ENCODE measurements at places on chromosomes 3 and 15.

DNA sequence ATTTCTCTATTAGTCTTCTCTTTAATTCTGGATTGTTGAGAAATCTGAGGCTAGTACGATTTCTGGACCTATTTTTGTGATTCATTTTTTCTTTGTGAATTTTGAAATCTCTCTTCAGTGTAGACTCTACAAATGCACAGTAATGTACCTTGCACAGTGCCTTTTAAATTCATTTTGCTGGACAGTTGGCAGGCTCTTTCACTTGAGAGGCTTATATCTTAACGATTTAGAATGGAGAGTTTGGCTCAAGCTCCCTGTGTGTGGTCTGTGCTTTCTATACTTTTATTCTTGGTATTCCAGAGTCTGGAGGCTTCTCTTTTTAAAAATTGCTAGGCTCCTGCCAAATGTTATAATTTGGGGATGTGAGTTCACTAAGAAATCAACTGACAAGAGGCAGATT, 8.8 kb downstream of the CRYBG3 start:
- DNase-seq = no peak

- no peak for DNase-seq
Measured at GRCh38 chr3:182802413-182803390, 9.4 kb downstream of the ATP11B start.

DNA sequence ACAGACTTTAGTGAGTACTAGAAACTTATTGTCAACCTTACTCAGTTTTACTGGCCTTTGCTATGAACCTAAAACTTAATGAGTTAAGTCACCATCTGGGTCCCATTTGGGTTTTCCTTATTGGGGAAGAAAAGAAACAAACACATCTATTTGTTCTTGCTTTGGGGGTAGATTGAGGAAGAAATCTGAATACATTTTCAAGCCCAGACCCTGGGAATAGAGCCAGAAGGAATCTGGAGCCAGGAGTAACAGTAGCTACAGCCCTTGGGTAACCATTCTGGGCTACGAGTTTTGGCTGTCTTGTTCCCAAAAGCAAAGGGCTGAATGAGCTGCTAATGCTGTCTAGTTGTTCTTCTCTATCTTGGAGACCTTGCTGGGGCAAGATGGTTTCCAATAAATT, 16.5 kb downstream of the SLC12A1 start:
- DNase-seq = no peak

- no peak for DNase-seq
Measured at GRCh38 chr3:65024148-65024547, 336.3 kb upstream of the ADAMTS9 start.

DNA sequence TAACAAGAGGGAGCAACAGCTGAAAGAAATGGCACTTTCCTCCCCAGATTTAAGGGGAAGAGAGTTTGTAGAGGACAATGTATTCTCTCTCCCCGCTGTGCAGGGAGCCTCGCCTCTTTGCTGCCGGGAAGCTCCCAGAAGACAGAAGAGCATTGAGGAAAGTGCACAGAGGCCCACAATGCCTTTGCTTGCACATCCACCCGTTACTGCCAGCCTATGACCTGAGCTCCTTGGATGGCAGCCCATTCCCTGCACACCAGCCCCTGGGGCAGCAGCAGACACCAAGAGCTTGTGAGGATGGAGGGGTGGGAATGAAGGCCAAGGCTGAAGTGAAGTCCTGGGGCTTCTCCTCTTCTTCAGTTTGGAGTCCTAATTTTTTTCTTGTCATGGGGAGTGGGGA, 67.0 kb downstream of the CLDN11 start:
- DNase-seq = no peak

DNA sequence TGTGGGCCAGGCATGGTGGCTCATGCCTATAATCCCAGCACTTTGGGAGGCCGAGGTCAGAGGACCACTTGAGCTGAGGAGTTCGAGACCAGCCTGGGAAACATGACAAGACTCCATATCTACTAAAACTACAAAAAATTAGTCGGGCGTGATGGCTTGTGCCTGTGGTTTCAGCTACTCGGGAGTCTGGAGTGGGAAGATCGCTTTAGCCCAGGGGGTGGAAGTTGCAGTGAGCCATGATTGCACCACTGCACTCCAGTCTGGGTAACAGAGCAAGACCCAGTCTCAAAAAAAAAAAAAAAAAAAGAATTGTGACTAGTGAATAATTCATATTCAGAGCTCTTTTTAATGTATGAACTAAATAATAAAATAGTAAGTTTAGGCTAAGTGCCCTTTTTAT, 87.8 kb upstream of the TSEN2 start:
- DNase-seq = no peak

- no peak for DNase-seq
Measured at GRCh38 chr3:54426381-54426780, 304.0 kb downstream of the CACNA2D3 start.

DNA sequence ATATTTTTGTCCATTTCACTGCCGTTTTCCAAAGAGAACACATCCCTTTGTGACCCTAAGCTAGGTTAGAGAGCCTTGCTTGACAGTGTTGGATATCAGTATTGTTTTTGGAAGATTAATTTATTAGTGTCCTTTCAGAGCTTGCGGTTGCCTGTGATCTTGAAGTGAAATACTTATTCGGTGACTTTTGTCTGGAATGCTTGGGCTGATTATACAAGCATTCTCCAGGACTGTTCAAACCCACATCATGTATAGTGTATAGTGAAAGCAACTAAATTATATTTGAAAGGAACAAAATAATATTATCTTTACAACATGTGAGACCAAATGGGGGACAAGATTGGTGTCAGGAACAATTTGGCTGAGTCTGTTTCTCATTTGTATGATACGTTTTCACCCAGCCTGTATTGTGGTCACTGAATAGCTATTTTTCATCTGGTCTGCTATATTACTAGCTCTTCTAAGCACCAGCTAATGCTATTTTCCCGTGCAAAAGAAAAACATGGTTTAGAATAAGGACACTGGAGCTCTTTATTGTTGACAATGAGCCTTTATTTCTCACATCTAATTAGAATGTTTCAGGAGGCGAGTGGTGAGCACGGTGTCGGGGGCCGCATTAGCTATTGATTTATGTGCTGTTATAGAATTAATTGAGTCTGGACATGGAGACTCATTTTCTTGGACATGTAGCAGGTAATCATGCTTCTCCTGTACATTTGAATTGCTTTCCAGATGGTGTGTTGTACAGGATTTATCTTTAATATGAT, 158.1 kb downstream of the APBA2 start:
- DNase-seq = no peak

DNA sequence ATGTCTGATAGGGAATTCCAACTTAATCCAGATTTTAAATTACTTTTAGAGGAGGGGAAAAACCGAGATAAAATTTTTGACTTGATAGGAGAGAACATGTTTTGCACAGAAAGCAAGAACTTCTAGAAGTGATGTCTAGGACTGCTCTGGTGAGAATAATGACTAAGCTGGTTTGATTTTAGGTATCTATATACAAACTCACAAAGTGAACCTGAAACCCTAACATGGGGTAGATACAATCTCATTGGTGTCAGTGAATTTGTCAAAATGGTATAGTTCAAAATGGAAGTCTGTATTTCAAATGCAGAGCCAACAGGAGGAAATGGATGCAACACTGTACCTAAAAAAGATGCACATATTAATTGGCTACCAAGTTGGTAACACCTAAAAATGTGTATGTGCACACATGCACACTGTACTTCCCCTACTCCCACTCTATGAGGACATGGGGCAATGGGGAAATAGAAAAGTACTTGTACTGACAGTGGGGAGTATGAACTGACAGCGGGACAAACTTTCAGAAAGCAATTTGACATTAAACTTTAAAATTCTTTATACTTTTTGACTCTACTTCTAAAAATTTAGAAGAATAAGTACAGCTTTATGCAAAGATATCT, 53.0 kb downstream of the NR1I2 start:
- DNase-seq = no peak

GRCh38 chr3:39144095-39144747, 9.2 kb downstream of the CSRNP1 start:
- peak; percentile 19 for DNase-seq

- DNase-seq = no peak
Measured at GRCh38 chr3:33089515-33089914, 7.4 kb downstream of the GLB1 start.

GRCh38 chr3:179336345-179336929, 11.1 kb upstream of the MFN1 start:
- DNase-seq = no peak

GRCh38 chr3:67635257-67635656, 19.2 kb downstream of the SUCLG2 start:
- DNase-seq = no peak

DNA sequence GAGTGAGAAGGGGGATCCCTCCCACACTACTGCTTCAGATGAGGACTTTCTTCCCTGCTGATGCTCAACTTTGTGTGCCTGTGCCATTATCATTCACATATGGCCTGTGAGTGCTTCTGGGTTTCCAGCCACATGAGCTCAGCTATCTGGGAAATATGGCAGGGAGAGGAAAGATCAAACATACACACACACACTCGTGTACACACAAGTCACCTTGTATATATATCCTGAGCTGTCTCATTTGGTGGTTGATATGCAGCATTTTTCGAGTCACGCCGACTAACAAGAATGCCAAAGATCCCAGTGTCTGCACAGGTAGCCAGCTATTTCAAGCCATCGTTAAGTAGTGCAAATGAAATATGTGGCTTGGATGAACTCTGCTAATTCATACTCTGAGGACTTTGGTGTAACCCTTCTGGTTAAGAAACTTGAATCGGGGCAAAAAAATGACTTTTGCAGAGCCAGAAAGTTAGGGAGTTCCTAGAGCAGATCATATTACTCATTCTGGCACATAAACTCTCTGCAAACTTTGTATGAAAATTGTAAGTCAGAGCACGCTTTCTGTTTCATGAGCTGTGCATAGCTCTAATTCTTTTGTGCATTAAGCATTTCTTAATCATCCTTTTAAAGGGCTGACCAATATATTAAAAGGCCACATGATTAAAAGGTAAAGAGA, 24.9 kb upstream of the WNT5A start:
- DNase-seq = no peak

DNA sequence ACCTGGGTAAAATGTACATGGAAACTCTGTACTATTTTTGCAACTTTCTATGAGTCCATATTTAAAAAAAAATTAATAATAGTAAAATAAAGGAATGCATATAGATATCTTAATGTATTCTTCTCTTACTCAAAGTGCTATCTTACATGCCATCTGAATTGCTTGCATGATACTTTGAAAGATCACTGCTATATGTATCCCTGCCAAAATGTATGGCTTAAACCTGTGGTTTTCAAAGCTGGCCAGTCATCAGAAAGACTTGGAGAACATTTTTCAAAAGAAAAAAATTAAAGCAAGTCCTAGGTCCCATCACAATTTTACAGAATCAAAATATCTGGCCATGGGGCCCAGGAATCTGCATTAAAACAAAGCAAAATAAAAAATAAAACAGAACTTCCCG, 262.1 kb downstream of the LPP start:
- DNase-seq = no peak

DNA sequence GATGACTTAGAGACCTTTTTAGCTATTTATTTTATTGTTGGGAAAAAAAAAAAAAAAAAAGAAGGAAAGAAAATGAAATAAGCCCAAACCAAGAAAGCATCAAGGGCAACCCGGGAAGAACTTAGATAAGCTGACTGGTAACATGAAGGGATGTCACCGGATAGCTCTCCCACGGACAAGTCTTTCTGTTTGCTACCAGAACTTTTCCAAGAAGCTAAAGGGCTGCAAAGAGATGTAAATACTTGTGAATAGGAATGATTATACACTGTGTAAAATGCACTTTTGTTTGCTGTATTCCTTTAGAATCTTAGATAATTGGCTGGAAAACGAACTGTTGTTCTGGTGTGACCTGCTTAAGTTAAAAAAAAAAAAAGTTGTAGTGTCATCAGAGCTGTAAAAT, 2.8 kb downstream of the FOXB1 start:
- DNase-seq = no peak

- DNase-seq = no peak
Measured at GRCh38 chr3:65526656-65527055, 512.1 kb downstream of the MAGI1 start.

DNA sequence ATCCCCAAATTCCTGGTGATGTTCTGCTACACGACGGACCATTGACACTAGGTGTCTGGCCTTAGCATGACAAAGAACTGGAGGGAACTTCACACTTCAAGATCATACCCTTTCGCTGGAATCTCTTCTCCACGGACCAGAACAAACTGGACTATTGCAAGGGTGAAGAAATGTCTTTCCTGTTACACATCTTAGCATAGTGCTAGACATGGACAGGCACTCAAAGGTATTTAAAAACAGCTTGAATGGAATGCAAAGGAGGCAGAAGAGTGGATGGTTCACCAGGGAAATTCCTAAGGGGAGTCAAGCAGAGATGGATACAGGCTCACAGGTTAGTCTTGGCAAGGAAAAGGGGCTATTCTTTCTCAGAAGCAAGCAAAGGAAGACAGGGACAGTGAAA, 33.5 kb upstream of the PDZRN3 start:
- no peak for DNase-seq

GRCh38 chr3:16063603-16064002, 110.9 kb upstream of the GALNT15 start:
- no peak for DNase-seq

GRCh38 chr15:36608180-36608579, 28.8 kb downstream of the CDIN1 start:
- no peak for DNase-seq

GRCh38 chr3:102078854-102079808, 229.8 kb downstream of the NFKBIZ start:
- no peak for DNase-seq

DNA sequence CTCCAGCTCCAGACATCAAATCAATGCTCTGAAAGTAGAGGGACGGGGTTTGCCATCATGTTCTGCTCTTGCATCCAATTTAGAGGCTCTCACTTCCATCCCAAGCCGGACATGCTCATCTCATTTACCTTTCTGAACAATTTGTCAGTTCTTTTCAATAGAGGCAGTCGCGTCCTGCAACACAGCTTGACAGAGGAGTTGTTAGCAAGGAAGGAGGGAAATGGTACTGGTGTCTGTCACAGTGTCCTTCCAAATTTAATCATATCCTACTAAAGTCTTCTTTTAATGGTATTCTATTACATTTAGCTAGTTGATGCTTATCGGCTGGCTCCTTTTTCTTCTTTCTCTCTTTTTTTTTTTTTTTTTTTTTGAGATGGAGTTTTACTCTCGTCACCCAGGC, 45.6 kb downstream of the HHLA2 start:
- DNase-seq = no peak

DNA sequence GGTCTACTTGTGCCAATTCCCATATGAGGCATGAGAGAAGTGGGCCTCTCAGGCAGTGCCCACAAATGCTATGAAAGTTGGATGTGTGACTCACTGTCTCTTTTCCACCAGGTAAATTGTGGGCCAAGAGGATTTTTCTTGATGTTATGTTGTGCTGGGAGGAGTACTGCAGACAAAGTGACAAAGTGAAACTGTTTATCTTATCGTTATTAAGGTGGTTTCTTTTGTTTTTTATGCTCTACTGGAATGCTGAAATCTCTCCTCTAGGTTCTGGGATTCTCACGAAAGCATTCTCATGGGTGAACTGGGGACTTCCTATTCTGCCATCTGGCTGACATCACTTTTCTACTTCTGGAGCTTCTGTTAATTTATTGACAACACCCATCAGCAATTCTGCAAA, 919.6 kb upstream of the EPHA6 start:
- DNase-seq = no peak
